ENCODE measurements at places on chromosomes 4 and X. TPM values are rescaled to one million over a fixed set of nuclear protein-coding genes. Genes with fewer than 3 reads are reported as not detected.

- no peak for DNase-seq
- H3K27me3 ChIP-seq = no peaks in the 10 kb centered on the region
- no peak overlapping the region for H3K27ac ChIP-seq
- no peak overlapping the region for H3K4me3 ChIP-seq
- no peaks in the 10 kb centered on the region for H3K4me1 ChIP-seq
Observed at GRCh38 chr4:42767669-42768068, 110.8 kb upstream of the ATP8A1 start.

- no peaks in the 10 kb centered on the region for H3K36me3 ChIP-seq
- H3K27me3 ChIP-seq = peaks cover 73% of the 10 kb centered on the region
Observed at GRCh38 chr4:7306986-7307385, 114.6 kb downstream of the SORCS2 start.

GRCh38 chr4:172727631-172728030, 441.0 kb upstream of the GALNT7 start:
- H3K36me3 ChIP-seq = no peaks in the 10 kb centered on the region
- no peaks in the 10 kb centered on the region for H3K4me1 ChIP-seq
- H3K27ac ChIP-seq = no peak overlapping the region
- no peak for DNase-seq

The DMP1 gene
- not detected for total RNA-seq

The EDA gene
- total RNA-seq = under 0.01 TPM

- H3K4me1 ChIP-seq = no peaks in the 10 kb centered on the region
- H3K27me3 ChIP-seq = peaks cover 2% of the 10 kb centered on the region
- no peak overlapping the region for H3K27ac ChIP-seq
- H3K4me3 ChIP-seq = no peak overlapping the region
- no peak for DNase-seq
Observed at GRCh38 chrX:150942942-150943594, 40.1 kb upstream of the HMGB3 start.
